KBM-7 (cell line): ENCODE measurements at places on chromosomes 3 and 15.
A peak's percentile ranks its signal among the peaks of the same experiment; 100 is the strongest.

DNA sequence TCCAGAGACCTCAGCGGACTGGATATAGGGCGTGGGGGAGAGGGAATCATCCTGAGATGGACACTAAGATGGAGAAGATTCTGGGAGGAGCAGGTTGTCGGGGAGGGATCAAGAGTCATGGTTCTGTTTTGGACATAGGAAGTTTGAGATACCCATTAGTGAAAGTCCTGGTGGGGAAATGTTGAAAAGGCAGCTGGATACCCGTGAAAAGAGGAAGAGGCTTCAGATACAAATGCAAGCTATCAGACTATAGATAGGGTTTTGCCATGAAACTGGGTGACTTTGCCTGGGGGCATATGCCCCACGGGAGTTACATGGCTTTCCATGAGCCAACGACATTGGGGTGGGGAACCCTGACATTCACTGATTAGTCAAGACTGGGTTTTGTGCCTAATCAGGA lies 1.1 kb upstream of the GPR62 start:
- DNase-seq: peak; percentile 47

DNA sequence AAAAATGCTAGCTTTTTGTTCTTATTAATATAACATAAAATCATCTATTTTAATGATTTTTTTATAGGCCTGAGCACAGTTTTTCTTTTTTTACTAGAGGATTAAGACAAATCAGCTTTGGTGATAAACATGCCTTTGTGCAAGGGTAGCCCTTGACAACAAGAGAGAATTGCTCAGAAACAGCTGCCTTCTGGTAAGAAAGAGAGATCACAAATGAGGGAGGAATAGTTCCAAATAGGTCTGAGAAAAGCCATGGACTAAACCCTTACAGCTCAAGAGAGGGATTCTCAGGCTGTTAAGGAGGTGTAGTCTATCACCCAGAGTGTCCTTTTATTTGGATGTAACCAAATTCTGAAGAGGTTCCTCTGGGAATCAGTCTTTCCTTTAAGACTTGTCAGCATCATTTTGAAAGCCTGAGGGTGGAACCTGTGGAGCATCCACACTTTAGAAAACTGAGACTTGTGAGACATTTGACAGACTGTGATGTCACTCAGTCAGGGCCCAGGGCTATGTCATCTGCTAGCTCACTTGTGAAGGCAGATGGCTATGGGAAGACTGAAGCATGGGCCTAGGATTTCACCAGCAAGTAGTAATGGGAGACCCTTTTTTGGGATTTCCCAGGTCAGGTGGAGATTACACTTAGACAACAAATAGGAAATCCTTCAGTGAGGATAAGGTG lies 102.9 kb upstream of the KCNAB1 start:
- DNase-seq: no peak

DNA sequence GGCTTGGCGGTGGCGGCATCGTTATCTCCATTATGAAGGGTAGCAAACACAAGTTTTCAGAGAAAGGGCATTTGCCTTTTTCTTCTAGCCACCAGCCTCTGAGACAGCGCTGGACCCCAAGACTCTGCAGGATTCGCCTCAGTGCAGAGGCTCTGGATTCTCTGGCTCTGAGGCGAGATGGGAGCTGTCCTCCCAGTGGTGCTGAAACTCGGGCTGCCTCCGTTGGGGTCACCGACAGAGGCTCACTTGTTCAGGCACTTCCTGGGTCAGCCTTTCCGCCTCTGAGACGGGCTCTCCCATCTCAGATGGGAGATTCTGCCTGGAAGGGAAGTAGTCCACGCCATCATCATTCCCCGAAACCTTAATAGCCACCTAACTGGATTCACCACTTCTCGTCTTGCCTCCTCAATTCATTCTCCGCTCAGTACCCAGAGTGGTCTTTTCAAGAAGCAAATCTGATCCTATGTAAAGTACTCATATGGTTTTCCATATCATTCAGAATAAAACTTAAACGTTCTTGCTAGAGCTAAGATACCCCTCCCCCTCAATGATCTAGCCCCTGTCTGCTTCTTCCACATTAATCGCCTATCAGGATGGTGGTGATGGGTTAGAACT lies 76.9 kb downstream of the RHCG start:
- peak; percentile 56 for DNase-seq

- no peak for DNase-seq
These were observed 80.7 kb downstream of the NR2E3 start for GRCh38 chr15:71891026-71891425.

DNA sequence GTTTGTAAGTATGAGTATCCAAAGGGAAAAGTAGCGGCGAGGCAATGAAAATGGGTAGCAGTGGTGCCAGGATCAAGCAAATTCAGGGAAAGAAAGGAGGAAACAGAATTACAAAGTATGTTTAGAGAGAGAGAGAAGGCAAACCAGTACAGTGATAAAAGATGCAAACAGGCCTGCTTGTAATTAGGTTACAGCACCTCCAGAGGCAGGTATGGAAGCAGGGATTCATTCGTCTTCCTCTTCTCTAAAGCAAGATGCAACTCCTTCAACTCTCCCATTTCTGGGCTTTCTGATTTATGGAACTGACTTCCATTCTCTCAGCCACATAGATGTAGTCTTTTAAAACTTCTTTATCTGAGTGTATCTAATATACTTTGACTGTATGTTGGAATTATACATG lies 68.0 kb downstream of the CRYBG3 start:
- DNase-seq: no peak

GRCh38 chr3:154967090-154967489 lies 113.0 kb upstream of the MME start:
- DNase-seq: no peak

- DNase-seq: no peak
These were observed 477.1 kb downstream of the EPHB1 start for GRCh38 chr3:135272026-135272669.

GRCh38 chr15:42160136-42160535 lies 3.7 kb upstream of the PLA2G4F start:
- DNase-seq: no peak

DNA sequence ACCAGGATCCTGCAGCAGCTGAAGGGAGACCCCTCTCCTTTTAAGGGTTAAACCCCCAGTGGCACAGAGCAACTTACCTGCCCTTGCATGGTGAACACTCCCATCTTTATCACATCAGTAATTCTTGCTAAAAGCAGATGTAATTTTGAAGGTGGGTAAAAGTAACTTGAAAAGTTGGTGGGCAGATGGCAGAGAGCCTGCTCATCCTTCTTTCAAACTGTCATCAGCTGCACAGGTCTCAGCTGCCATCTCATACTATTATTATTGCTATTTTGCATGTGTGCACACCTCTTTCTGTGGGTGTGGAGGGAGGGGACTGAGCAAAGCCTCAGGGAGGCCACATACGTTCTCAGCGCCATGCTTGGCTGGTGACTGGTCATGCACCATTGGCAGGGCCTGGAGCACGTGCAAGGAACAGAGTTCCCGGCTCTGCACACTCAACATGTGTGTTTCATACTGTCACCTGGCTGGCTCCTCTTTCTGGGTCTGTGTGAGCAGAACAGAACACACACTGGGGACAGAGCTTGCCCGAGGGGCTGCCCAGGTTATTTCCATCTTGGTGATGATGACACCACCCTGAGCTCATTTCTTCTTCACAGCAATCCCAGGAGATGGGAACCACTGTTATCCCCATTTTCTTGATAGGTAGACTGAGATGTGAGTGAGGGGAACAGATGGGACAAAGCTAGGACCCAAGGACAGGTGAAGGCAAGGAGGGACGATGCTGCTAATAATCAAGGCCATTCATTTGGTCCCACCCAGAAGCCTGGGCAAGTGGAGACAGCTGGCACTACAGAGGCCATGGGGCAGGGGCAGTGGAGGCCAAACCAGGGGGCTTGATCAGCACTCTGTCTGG lies 95.8 kb upstream of the KLF13 start:
- no peak for DNase-seq

- no peak for DNase-seq
These were observed 11.7 kb downstream of the MRPS11 start for GRCh38 chr15:88479169-88479568.

- no peak for DNase-seq
These were observed 56.2 kb upstream of the HES1 start for GRCh38 chr3:194079702-194080172.

DNA sequence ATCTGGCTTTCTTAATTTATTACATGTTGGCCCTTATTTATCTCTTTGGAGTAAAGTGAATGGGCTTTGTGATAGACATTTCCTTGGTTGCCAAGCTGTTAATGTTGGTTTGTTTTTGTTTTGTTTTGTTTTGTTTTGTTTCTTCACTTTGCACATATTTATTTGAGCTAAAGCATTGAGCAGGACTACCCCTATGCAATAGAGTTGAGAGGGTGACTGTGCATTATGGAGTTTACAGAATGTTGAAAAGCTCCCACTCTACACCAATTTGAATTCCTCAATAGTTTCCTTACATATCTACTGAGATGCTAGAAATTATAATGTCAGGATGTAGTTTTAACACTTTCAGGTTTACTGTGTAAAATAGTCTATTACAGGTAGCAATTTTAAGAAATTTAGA lies 462.8 kb upstream of the CBLB start:
- no peak for DNase-seq

GRCh38 chr3:123688241-123688747 lies 103.4 kb upstream of the HACD2 start:
- DNase-seq: no peak

DNA sequence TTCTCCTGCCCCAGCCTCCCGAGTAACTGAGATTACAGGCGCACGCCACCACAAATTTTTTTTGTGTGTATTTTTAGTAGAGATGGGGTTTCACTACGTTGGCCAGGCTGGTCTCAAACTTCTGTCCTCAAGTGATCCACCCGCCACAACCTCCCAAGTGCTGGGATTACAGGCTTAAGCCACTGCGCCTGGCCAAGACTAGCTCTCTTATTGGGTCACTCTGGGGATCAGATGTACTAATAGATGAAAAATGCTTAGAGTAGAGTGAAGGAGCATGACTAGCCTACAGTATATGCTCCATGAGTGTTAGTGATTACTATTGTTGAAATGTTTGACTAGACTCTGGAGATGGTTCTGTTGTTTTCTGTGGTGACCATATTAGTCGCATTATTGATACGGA lies 21.8 kb downstream of the RARB start:
- no peak for DNase-seq

- no peak for DNase-seq
These were observed 126.7 kb upstream of the PRICKLE2 start for GRCh38 chr3:64351713-64352638.

DNA sequence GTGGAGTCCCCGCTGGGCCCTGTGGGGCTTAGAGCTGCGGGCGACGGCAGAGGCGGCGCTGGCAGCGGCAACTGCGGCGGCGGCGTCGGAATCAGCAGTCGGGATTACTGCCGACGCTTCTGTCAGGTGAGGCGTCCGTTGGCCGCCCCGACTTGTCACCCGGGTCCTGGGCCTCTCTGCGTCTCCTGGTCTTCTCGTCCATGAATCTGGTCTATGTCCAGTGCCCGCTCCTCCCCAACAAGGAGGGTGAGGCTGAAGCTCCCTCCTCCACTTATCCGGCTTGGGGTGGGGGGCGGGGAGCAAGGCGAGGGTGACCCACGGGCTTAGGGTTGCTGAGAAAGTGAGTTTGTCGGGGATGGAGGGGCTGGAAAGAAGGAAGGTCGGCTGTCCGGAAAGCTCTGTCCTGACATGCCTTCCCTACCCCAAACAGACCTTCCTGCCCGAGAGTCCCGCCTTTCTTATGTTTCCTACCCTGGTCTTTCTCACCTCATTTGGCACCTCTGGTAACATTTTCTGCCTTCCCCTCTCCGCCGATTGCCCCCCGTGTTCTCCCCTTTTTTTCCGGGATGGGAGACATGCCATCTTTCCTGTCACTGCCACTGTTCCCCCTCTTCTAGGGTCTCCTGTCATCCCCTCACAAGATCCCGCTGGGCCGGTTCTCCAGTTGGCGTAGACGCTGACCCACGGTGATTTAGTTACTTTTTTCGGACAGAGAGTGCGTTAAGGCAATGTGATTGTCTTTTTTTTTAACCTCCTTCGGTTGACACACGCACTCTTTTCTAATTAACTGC lies 520 bp downstream of the ZNF654 start:
- DNase-seq: no peak

DNA sequence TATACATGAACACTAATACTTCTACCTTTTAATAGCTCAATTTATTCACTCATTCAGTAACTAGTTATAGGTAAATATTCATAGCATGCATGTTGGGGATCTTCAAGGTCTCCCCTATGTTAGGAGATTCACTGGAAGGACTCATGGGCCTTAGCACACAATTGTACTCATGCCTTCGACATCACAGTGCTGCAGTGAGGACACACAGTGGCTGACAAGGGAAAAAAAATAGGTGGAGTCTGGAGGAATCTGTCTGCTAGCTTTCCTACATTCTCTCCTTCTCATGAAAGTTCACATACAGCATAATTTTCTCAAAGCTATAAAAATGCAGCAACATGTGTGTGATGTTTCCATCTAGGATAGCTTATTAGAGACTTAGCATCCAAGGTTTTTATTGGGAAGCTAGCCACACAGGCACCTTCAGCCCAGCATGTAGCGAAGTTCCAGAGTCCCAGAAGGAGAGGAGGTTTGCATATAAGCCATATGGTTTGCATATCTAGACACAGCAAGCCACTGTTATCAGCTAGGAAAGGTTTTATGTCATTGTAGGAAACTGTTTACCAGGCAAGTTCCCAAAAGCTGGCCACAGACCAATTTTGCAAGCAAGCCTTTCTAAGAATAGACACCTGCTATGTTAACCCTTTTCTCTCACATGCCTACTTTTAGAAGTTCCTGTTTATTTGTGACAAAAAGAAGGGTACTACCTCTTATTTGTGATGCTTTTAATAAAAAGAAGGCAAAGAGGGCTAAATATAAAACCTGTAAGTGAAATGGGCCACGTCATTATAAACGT lies 46.4 kb downstream of the MORC1 start:
- peak; percentile 3 for DNase-seq

DNA sequence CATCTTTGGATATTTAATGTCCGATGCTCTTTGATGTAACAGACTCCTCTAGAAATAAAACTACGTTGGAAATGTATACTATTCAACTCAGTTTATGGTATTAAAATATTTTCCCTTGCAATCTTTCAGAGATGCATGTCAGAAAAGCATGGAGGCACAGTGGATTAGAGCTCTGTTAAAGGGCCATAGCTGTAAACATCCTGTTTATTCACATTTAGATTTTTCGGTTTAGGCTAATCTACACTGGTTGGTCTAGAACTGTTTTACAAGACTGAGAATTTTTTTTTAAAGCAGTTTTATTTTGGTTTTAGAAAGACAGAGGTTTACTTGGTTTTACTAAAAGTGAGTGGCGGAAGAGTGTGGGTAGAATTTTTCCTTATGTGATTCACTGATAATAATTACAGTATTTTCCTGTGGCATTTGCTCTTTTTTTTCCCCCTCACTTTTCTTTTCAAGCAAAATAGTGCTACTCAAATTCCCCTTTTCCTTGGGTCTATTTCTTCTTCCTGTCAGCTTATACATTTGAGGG lies 132.1 kb downstream of the IL1RAP start:
- no peak for DNase-seq

- peak; percentile 94 for DNase-seq
These were observed 16.2 kb upstream of the ANKDD1A start for GRCh38 chr15:64895285-64896065.
